ENCODE measurements at places on chromosomes 4 and X. TPM values are rescaled to one million over a fixed set of nuclear protein-coding genes. Genes with fewer than 3 reads are reported as not detected.

GRCh38 chr4:70062000-70062399 is 11.8 kb downstream of the HTN1 start:
- no peak for DNase-seq

DNA sequence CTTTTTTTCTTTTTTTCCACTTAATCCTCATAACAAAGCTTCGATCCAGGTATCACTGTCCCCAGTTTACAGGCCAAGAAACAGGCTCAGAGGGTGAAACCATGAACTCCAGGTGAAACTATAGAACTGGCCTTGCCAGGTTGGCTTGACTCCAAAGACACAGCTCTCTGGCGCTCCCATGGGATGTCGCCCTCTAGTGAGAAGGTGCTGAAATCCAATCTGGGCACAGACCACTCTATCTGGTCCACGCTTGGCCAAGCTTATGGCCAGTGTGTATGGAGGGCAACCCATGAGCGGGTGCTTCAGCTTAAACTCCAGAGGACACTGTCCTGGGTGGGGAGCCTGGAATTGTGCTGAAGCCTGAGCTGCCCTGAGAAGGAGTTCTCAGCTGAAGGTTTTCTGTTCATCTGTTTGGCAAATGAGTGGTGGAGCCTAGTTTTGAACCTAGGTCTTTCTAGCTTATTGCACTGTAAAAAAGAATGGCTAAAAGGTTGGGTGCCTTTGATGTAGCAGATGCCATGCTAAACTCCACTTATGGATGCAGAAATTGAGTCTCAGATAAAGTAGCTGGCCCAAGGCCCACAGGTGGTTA is 70.5 kb downstream of the SEL1L3 start:
- no peak for DNase-seq

DNA sequence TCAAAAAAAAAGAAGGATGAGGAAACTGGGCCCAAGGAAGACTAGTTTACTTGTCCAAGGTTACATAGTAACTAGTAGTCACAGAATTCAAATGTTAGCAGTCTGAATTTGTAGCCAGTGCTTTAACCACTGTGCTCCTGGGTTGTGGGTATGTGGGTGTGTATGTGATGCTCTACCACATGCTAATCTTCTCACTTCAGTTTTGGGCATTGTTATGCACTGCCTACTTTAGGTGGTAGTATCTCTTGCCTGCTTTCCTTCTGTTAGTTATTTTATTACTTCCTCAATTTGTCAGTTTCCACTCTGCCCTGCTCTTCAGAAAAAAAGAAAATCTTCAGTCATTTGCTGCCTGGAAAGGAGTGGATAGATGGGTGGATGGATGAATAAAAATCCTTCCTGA is 219.2 kb downstream of the RPA4 start:
- DNase-seq, result no peak

DNA sequence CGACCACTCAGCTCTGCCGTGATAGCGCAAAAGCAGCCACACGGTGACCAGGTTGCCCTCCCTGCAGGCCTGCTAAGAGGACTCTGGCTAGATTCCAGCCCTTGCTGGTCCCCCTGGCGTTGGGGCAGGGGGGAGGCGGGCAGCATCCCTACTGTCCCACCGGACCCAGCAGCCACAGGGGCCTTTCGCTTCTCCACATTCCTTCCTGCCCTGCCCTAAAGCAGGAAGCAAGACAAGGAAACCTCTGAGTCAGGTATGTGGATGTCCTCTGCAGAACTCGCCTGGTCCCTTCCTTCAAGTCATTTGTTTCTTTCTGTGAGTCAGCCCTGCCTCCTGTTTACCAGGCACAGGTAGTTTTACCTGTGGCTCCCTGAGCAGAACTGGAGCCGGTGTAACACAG is 60.2 kb upstream of the CLDN34 start:
- no peak for DNase-seq

The SORBS2 gene
- total RNA-seq, result 0.74 TPM

- DNase-seq, result no peak
These were observed 67.4 kb downstream of the RASGEF1B start for GRCh38 chr4:81404294-81404693.

GRCh38 chr4:179530958-179531357 is 2088.7 kb upstream of the AGA start:
- no peak for DNase-seq

GRCh38 chr4:77124576-77124975 is 32.4 kb upstream of the CCNG2 start:
- no peak for DNase-seq

GRCh38 chr4:6586715-6587325 is 11.8 kb downstream of the MAN2B2 start:
- no peak for DNase-seq

The SHOX gene
- total RNA-seq, result not detected

All from activated T-cell treated with anti-CD3 and anti-CD28 coated beads, Interleukin-2, amount 50 U/mL, for 4 hours (primary cell).